ENCODE measurements at places on chromosomes 2 and 18. TPM values are rescaled to one million over a fixed set of nuclear protein-coding genes. Genes with fewer than 3 reads are reported as not detected.

GRCh38 chr2:4553241-4553640 lies 849.9 kb downstream of the DCDC2C start:
- peak; percentile 42 for DNase-seq

The PMS1 gene
- 25.4 TPM for total RNA-seq

- DNase-seq = no peak
Observed at GRCh38 chr2:105553538-105554196, 154.8 kb upstream of the FHL2 start.

GRCh38 chr2:23587341-23587880 lies 202.4 kb downstream of the KLHL29 start:
- DNase-seq = no peak

The LIMS2 gene
- 50.5 TPM for total RNA-seq
